ENCODE measurements at places on chromosomes 1 and 21.

- peak; percentile 40 for DNase-seq
These were observed 65.7 kb downstream of the SDC3 start for GRCh38 chr1:30842697-30843354.

DNA sequence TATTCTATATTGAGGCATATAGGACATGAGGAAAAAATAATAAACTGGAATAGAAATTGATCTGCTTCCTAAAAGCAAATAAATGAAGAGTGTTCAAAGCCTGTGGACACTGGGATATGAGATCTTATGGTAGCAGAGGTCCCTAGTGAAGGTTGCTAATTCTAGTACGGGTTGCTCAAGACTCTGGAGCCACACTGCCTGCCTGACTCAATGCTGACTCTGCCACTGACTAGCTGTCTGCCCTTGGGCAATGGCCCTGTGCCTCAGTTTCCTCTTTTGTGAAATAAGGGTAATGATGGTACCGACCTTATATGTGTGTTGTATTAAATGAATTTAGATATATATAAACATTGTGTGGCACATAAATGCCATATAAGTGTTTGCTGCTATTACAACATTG lies 59.0 kb upstream of the C1orf53 start:
- DNase-seq = no peak

DNA sequence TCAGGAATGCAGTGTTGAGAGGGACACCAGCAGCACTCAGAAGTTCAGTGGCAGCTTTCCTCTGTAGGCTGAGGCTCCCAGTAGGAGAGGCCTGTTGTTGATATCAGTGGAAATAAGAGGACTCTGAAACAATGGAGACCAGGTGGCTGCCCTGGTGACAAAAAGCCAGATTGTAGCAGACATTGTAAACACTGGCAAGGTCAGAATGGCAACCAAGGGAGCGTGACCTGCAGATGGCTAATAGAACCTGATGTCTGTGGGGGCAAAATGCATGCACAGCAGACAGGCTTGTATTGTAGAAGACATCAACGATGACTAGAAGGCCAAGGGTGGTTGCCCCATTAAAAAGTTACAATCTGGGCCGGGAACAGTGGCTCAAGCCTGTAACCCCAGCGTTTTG lies 53.1 kb upstream of the GPR37L1 start:
- DNase-seq = no peak

DNA sequence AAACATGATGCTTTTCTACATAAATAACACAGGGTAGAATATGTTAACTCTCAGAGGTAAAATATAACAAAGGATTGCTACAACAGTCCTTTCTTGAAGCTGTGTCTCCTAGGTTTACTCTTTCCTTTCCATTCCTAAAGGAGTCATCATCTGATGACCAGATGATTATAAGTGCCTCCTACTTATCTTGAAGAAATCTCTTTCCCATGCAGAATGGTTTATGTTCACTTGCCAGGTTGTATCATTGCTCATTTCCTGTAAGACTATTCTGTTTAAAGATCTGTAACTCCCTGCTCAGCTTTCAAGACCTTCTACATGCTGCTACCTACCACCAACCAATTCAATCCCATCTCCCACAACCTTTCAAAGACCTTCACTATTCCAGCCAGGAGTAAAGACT lies 51.5 kb upstream of the PTCH2 start:
- peak; percentile 83 for DNase-seq

DNA sequence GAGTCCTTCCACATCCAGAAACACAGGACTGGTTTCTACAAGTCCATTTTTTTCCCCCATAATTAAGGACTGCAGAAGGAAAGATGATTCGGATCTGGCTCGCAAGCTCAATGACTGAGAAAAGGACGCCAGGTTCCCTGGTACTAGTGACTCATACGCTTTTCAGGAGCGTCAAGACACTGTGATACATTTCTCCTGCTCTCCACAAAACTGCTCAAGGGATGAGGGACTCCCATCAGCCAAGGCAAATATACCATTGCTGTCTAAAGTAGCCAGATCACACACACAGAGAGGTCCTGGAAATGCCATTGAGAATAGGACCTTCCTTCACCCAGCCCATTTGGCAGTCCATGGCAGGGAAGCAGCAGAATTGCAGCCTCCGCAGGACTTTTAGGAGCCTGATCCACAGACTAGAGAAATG lies 253.6 kb upstream of the IRF2BP2 start:
- DNase-seq = peak; percentile 66

- DNase-seq = peak; percentile 59
These were observed 39.4 kb upstream of the EPS15 start for GRCh38 chr1:51558375-51558924.

GRCh38 chr1:155911156-155912055 lies at the start of gene RIT1:
Gene RIT1 (minus strand): TSS chr1:155911349. CDS start chr1:155910761, 588 bp downstream.
- DNase-seq = peak; percentile 74

- DNase-seq = no peak
These were observed 135.6 kb upstream of the CACNA1E start for GRCh38 chr1:181347495-181348390.

DNA sequence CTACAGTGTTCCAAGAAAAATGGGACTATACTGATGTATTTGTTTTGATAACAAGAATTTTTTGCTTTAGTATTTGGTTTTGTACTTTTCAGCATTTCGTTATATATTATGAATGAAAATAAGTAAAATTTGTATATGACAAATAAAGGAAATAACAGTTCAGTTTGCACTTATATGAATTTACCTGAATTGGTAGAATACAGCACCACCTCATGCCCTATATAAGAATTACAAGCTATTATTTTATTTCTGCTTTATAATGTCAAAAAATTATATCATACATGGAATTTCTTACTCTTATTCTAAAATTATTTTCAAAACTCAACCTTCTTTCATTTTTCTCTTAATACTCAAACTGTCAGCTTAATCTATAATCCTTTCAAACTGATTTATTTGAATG lies 14.6 kb downstream of the EFCAB7 start:
- peak; percentile 11 for DNase-seq

GRCh38 chr1:74512170-74512915 lies at the start of gene LRRC53:
Gene LRRC53 (minus strand): TSS chr1:74512611. CDS start chr1:74483349, 29,262 bp downstream.
- no peak for DNase-seq

DNA sequence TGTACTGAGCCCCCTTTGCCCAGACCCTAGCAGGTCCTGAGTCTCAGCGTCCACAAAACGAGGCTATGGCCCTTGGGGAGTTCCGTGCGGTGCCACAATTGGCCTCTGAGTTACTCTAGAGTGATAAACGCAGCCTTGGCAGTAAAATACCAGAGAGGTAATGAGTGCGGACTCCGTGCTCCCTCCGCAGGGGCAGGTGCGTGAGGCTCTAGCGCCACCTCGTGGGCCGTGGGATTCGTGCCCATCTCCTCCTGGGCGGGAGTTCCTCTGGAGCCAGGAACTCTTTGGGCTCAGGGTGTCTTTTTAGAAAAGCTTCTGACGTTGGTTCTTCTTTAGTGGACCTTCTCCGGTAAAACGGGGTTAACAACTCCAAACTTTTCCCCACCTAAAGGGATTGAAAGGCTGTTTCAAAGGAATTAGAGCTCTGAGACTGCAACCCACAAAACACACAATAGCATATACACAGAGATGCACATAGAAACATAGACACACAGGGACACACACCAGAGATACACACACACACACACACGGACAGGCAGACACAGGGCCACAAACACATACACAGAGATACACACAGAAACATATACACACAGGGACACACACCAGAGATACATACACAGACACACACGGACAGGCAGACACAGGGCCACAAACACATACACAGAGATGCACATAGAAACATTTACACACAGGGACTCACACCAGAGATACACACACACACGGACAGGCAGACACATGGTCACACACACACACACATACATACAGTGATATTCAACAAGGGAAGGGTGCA lies 99.4 kb downstream of the KCNJ15 start:
- DNase-seq = peak; percentile 66

Measured in AG10803 (cell line).